ENCODE measurements at places on chromosomes 4 and X. TPM values are rescaled to one million over a fixed set of nuclear protein-coding genes. Genes with fewer than 3 reads are reported as not detected.

CENPE gene
- 14.5 TPM for total RNA-seq

UTP3 gene
- 21.0 TPM for total RNA-seq

MAP3K15 gene
- total RNA-seq: not detected

HTN3 gene
- not detected for total RNA-seq

GPR82 gene
- total RNA-seq: not detected

All from aortic smooth muscle cell (primary cell).